CD8-positive, alpha-beta memory T cell (primary cell): ENCODE measurements at places on chromosomes 2 and 18.

GRCh38 chr2:15808204-15808910 is 132.0 kb upstream of the MYCN start:
- no peak for DNase-seq

DNA sequence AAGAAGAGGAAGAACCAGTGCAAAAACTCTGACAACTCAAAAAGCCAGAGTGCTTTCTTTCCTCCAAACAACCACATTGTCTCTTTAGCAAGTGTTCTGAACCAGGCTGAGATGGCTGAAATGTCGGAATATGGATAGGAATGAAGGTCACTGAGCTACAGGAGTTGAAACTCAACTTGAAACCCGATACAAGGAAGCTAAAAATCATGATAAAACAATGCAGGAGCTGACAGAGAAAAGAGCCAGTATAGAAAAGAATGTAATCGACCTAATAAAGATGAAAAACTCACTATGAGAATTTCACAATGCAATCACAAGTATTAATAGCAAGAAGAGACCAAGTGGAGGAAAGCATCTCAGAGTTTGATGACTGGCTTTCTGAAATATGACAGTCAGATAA is 15.0 kb upstream of the EIF2AK3 start:
- no peak for DNase-seq

GRCh38 chr2:51649366-51649765 is 617.4 kb upstream of the NRXN1 start:
- no peak for DNase-seq

DNA sequence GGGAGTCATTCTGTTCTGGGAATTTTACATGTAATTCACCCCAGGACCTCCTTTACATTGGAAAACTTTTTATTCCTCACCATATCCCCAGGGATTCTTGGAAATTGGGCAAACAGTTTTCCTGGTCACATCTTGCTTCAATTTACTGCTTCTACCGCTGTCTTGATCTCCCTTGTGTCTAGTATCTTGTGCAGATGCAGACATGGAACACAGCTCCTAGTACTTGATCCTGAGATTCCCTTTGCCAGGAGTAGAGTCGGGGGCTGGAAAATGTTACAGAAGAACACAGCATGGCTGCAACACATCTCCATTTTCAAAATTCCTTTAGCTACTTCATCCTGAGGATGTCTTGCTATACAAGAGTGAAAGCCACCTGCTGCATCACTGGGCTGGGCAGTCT is 472.8 kb downstream of the PLCL1 start:
- no peak for DNase-seq

- DNase-seq: no peak
Observed at GRCh38 chr2:54271189-54271588, 15.2 kb upstream of the TSPYL6 start.

- no peak for DNase-seq
Observed at GRCh38 chr2:98749066-98749450, 18.1 kb upstream of the MGAT4A start.

GRCh38 chr2:160062292-160063005 is at the start of gene PLA2R1:
PLA2R1 (minus strand) TSS chr2:160062615; CDS start chr2:160062403, 212 bp downstream.
- DNase-seq: no peak

GRCh38 chr2:215900843-215901242 is 112.5 kb downstream of the MREG start:
- DNase-seq: no peak

GRCh38 chr2:161199912-161200701 is 39.9 kb downstream of the TANK start:
- DNase-seq: no peak

GRCh38 chr2:6370753-6371551 is 494.8 kb downstream of the CMPK2 start:
- no peak for DNase-seq

- DNase-seq: no peak
Observed at GRCh38 chr2:44817256-44817655, 124.2 kb upstream of the SIX3 start.

- no peak for DNase-seq
Observed at GRCh38 chr2:66938471-66938967, 458.6 kb upstream of the ETAA1 start.

DNA sequence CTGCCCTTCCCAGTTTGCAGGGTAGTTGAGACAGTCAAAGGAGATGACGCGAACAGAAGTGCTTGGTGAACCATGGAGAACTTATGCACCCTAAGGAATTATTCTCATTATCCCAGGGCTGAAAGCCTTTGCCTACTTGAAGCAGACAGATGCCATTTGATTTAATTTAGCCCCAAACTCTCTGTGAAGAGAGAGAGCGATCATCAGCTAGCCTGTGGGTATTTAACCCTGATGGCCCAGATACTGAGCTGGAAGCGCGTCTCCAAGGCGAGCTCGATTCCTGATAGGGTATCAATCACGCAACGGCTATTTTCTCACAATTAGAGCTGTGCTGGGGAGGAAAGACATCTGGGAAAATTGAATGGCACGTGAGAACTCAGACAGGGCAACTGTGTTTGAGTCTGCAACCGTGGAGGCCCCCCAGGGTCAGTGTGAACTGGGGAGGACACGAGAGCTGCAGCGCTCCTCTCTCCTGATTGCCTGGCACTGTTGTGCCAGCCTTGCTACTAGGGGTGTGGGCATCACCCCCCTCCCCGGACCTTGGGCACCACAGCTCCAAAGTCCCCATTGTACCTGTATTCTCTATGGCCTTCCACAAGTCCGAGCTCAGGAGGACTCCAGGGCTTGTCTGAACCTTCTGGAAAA is 73.2 kb downstream of the CAPN13 start:
- no peak for DNase-seq
